Stimulated activated CD8-positive, alpha-beta memory T cell treated with anti-CD3 and anti-CD28 coated beads, Interleukin-15, amount 100 ng/mL, for 4 hours (primary cell): ENCODE measurements at places on chromosomes 6 and 20.
A peak's percentile ranks its signal among the peaks of the same experiment; 100 is the strongest.

DNA sequence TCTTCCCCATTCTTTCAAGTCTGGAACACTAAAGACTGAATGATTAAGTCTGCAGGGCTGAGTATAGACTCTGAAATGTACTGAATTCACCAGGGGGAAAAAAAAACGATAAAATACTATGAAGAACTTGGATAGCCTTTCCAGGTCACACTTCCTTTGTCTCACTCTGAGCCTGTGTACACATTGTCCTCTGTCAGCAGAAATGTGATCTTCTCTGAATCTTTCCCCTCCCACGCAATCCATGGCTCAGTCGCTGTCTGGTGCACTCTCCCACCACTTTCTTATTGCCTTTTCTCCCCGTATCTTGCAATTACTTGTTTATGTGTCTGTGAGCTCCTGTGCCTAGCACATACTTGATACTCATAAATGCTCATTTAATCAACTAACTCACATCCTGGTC lies 212.6 kb upstream of the RSPO3 start:
- DNase-seq, result no peak

- no peak for DNase-seq
Measured at GRCh38 chr20:20448881-20449280, 81.0 kb downstream of the INSM1 start.

DNA sequence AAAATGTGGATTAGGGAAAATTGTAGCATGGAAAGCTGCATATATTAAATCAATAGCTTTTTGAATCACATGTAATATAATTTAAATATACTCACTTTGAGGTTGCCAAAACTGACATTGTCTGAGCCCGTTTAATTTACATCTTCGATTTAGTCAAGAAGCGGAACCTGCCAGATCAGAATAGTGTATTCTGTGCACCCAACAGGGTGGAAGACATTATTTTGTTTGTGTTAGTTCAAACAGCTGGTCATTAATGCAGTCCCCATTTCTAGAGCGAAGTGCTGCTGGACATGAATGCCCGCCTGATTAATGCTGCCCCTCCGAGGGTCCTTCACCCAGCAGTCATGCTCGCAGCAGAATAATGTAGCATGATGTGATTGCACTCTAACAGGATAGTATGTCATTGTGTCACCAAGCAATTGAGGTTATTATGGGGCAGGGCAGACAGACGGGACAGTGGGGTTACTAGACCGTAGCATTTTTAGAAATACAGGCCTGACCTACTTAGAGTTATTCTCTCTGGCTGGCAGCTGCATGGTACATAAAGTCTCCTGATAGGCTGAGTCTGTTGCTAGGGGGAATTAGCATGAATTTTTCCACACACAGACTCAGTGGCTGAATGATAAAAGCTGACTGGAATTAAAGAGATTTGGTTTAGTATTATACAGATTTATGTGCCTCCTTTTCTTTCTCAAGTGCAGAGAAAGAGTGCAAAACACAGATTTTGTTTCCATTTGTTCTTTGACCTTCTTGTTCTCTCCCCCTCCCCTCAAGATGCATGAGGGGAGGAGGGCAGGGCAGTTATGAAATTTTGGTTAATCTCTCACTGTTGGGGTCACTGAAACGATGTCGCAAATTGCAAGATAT lies 147.1 kb downstream of the PRL start:
- DNase-seq, result no peak

DNA sequence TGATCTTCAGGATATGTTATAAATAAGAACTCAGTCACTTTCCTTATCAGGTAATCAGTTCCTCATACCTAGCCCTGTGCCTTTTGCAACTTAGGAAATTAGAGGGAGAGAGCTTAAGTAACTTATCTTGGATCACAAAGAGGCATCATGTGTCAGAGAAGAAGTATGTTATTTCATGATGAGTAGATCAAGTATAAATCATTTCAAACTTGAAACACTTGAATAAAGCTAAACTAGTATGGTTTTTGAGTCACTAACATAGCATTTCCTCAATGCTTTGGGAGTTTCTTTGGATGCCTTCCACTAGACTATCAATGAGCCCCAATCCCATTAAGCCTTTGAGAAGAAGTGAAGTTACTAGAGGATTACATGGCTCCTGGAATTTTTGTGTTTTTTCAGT lies 102.6 kb upstream of the TNFAIP3 start:
- no peak for DNase-seq

GRCh38 chr6:112065426-112065986 lies 11.6 kb downstream of the CCN6 start:
- no peak for DNase-seq

DNA sequence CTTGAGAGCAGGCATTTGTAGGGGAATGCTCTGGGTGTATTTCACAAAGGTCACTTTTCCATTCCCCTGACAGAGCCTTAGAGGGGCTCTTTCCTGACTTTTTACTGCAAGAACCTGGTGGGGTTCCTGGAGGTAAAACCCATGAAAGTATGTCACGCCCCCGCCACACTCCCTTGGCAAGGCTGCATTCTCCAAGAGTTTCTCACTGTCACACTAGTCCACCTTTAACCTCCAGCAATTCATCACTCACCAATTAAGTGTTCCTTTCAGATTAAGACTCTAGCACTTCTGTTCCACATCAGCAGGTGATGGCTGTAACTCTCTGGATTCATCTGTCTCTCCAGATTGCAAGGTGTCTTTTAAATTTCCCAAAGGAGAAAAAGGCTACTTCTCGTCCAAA lies 32.7 kb upstream of the NKX2-4 start:
- no peak for DNase-seq

- no peak for DNase-seq
Measured at GRCh38 chr6:41367700-41368099, 32.3 kb downstream of the NCR2 start.

DNA sequence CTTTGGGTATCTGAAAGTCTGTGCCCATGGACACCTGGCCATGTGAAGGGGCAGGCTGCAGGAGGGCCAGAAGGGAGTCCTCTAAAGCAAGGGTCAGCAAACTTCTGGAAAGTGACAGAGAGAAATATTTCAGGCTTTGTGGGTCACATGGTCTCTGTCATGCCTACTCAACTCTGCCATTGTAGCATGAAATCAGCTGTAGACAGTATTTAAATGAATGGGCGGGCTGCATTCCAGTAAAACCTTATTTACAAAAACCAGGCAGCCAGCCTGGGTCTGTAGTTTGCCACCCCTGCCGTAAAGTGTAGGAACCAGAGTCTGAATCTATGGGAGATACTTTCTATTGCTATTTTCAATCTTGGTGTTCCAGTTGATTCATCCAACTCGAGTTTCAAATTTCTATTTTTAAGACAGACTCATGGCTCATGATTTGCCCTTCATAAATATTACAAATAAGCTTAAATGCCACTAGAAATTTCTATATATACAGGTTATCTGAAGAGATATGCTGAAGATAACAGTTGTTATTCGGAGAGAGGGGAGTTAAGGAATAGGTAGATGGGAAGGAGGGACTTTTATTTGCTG lies 19.0 kb upstream of the ADGRF4 start:
- no peak for DNase-seq

DNA sequence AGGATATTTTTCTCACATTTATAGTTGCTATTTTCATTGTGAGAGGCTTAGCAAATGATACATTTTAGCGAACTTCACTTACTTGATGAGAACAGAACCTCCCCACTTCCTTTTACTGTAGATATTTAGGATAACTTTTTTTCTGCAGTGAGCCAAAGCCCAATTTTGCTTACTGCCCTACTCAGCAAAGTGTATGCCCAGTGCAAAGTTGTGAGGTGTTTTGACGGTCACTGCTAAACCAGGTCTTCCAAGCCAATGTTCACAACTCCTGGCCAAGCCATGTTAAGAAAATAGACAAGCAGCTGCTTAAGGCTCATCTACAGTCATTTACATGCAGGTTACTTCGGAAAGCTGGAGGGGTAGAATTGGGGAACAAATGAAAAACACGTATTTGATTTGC lies 144.8 kb downstream of the ADGRG6 start:
- DNase-seq, result no peak

DNA sequence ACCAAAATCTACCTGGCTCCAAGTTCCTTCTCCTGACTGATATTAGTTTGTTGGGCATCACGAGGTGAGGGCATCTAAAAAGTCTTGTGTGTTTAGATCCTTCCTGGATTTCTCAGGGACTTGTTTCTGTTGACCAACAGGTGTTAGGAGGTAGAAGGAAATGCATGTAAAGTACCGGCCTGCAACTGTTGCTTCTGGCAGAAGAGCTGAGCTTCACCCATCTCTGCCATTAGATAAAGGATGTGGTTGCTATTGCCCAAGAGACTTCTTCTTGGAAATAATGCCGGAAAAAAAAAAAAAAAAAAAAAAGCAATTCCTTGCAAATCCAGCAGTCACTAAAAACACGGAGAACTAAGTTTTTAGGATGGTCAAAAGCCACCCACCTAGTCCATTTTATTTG lies 303.1 kb downstream of the CDH26 start:
- no peak for DNase-seq

GRCh38 chr6:111992851-111993250 lies 61.1 kb upstream of the CCN6 start:
- peak; percentile 10 for DNase-seq

GRCh38 chr6:126907996-126908395 lies 210.5 kb upstream of the RSPO3 start:
- no peak for DNase-seq

GRCh38 chr20:12083269-12083668 lies 165.6 kb downstream of the BTBD3 start:
- no peak for DNase-seq

- no peak for DNase-seq
Measured at GRCh38 chr6:160972111-160972510, 19.5 kb upstream of the MAP3K4 start.
